Stimulated activated CD8-positive, alpha-beta memory T cell treated with anti-CD3 and anti-CD28 coated beads, Interleukin-4, amount 100 ng/mL, for 24 hours (primary cell): ENCODE measurements at places on chromosomes 16 and 17.
A peak's percentile ranks its signal among the peaks of the same experiment; 100 is the strongest.

GRCh38 chr17:42153919-42154742 lies 658 bp downstream of the RAB5C start:
- DNase-seq = no peak

- no peak for DNase-seq
These were observed 6.3 kb downstream of the VWA3A start for GRCh38 chr16:22098405-22099255.

DNA sequence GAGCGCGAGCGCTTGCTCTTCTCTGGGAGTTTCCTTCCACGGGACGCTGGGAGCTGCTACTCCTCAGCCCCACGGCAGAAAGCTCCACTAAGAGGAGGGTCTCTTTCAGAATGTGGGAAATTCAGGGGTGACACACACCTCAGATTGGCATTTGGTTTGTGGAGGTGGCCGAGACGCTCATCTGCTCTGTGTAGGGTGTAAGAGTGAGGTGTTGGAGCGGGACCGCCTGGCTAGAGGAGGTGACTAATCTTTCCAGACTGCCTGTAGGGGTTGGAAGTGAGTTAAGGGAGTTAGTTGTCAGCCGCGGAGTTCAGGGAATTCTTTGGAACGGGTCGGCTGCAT lies 735 bp downstream of the PSMD11 start:
- peak; percentile 2 for DNase-seq

- DNase-seq = no peak
These were observed 18.5 kb downstream of the C16orf82 start for GRCh38 chr16:27085182-27085581.

DNA sequence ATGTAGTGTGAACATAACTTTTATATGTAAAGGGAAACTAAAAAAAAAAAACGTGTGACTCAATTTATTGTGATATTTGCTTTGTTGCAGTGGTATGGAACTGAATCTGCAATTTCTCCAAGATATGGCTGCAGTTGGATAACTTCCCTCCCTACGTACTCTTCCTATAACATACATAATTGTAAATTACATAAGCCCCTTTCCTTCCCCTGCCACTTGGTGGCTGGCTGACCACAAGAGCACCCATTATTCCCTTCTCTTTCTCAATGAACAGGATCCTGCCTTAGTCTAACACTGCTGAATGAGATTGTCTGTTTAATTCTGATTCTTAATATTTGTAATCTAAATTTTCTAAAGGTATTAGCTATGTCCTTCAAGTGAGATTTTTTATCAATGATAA lies 27.8 kb downstream of the CCL4 start:
- DNase-seq = no peak

DNA sequence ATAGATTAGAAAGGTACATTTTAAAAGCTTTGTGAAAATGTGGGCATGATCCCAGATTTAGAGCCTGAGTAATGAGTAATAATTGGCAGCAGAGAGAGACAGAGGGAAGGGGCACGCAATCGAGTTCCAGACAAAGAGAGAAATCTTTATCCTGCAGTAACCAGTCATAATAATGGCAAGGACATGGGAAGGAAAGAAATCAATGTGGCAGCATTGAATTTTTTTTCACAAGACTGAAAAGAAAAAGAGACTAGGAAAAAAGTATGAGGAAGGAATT lies 790.8 kb upstream of the SOX9 start:
- DNase-seq = no peak

DNA sequence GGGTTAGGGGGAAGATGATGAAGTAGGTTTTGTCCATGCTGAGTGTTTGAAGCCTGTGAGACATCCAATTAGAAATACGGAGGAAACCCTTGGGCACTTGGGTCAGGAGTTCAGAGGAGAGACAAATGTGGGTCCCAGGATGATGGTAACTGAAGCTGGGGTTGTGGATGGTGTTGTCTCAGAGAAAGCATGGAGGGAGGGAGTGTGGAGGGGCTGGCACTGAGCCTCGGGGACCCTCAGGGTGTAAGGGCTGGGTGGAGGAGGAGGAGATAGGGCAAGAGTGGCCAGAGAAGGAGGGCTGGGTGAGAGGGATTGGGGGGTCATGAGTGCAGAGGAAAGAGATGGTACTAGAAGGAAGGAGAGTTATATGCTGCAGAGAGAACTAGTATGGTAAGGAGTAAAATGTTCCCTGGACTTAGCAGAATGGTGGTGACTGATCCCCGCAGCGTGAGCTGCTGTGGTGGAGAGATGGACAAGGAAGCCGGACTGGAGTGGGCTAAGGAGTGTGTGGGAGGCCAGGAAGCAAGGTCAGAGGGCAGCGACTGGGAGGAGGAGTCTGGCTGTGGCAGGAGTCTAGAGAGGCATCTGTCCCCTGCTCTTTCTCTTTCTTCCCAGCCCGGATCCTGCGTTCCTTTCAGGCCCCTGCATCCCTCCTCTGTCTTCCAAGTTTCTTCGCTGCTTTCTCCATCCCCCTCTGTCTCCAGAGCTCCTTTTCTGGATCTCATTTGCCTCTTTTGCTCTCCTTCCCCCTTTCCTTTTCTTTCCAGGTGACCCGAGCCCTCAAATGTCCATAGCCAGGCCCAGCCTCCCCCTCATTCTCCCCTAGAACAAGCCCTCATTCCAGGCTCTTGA lies 3.9 kb upstream of the COL1A1 start:
- no peak for DNase-seq

GRCh38 chr17:66920435-66920834 lies 44.1 kb upstream of the CACNG4 start:
- DNase-seq = no peak

GRCh38 chr16:11276143-11276895 lies at the start of gene PRM2:
PRM2 (minus strand) TSS chr16:11276480; CDS start chr16:11276370, 110 bp downstream.
- DNase-seq = no peak

DNA sequence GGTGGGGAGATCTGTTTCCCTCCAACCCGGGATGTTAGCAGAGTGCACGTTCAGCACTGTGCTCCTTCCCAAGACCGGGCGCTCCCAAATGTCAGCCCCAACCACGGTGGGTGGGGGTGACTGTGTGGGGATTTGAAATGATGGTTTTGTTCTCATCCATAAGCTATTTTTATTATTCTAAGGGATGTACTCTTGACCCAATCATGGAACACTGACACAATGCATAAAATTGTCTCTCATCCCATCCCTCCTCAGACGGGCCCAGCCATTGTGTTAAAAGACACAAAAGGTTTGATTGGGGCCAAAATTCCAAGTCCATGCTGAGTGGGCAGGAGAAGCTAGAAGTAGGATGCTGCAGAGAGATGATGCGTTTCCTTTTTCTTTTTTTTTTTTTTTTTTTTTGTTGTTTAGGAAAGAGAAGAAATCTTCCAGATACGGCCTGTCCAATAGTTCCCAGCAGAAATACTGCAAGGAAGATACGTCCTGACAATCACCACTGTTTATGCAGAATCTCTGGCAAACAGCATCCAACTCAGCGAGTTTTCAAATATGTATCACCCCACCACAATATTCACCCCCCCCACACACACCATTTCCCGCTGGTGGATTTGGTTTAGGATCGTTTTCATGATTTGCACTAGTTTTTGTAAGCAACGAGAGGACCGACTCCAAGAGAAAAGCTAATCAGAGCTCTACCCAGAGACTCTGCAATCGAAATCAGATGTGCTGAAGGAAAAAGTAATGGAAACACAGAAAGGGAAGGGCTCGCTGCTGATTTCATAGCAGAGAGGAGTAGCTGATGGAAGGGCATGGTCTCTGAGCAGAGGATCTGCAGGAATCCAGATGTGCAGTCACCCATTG lies 163.5 kb upstream of the DYNLRB2 start:
- DNase-seq = no peak

- no peak for DNase-seq
These were observed 1.5 kb upstream of the TOM1L1 start for GRCh38 chr17:54899201-54899600.

DNA sequence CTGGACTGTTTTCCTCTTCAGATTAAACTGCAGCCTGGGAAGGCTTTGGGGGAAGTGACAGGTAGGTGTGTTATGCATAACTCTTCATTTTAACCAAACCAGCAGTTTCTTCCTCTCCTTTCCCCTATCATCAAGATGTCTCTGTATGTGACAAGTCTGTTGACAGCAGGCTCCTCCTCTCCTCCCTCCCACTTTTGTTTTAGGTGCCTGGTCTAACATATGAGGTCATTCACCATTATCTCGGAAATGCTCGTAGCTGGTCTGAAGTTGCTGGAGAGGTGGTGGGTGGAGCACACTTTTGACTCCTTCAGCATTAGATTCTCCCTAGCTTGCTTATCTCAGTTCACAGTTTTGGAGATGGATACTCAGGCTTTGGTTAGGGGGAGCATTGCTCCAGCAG lies 571.0 kb upstream of the EEF2KMT start:
- DNase-seq = no peak

GRCh38 chr17:57665128-57665527 lies 80.0 kb downstream of the CCDC182 start:
- no peak for DNase-seq

- no peak for DNase-seq
These were observed 85.5 kb upstream of the RPL38 start for GRCh38 chr17:74117999-74118421.

DNA sequence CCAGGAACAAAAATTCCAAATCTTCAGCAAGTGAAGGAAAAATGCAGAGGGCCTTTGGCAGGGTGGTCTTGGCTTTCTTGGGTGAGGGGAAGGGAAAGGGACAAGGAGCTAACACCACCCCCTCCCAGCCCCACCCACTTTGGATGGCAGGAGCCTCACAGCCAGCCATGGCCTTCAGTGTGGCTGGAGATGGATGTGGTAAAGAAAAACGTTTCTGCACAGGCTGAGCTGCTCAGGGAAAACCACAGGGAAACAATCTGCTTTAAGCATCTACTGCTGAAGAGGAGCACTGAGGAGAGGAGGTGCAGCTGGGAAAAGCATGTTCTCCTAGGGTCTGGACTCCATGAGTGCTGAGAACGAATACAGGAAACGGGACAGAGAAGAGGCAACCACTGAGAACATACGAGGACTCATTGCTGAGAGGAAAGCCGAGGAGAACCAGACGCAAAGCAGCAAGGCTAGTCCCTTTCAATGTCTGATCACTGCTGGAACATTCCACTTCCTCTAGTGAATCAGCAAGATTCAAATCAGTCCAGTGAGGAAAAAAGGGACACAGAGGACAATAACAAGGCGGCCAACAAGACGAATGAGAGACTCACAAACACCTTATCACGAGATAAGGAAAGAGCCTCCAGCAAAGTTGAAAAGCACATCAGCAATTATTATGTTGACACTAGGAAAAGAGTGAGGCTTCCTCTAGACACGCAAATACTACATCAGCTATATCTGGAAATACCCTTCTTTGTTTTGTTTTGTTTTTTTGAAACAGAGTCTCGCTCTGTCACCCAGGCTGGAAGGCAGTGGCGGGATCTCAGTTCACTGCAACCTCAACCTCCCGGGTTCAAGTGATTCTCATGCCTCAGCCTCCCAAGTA lies 41.7 kb downstream of the ZZEF1 start:
- no peak for DNase-seq

GRCh38 chr17:20998571-20999043 lies 44.2 kb downstream of the USP22 start:
- DNase-seq = no peak

DNA sequence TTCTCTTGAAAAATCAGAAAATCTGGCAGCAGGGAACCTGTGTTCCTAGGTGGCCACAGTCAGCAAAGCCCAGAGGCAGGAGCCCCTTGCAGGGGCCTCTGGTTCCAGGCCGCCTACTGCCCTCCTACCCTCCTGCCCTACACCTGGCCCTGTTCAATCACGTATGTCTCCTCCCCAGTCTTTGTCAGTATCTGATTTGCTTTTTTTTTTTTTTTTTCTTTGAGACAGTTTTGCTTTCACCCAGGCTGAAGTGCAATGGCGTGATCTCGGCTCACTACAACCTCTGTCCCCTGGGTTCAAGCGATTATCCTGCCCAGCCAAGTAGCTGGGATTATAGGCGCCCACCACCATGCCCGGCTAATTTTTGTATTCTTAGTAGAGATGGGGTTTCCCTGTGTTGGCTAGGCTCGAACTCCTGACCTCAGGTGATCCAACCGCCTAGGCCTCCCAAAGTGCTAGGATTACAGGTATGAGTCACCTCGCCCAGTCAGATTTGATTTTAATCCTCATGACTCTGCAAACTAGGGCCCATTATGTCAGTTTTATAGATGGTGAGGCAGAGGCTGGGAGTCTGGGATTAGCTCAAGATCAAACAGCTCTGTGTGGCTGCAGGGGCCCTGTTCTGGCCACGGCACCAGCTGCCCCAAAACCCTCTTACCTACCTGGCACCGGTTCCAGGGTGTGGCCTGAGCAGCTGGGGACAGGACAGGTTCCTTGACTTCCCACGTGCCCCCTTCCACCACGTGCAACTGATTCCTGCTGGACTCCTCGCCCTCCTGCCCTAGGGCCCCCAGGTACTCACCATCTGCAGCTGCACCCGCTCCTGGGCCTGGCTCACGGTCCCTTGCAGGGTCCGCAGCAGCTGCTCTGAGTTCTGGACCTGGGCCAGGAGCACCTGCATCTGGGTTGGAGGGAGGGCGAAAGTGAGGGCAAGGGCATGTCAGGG lies 14.7 kb downstream of the RABEP2 start:
- no peak for DNase-seq

GRCh38 chr17:45414990-45415881 lies 17.4 kb downstream of the ARHGAP27 start:
- DNase-seq = no peak

DNA sequence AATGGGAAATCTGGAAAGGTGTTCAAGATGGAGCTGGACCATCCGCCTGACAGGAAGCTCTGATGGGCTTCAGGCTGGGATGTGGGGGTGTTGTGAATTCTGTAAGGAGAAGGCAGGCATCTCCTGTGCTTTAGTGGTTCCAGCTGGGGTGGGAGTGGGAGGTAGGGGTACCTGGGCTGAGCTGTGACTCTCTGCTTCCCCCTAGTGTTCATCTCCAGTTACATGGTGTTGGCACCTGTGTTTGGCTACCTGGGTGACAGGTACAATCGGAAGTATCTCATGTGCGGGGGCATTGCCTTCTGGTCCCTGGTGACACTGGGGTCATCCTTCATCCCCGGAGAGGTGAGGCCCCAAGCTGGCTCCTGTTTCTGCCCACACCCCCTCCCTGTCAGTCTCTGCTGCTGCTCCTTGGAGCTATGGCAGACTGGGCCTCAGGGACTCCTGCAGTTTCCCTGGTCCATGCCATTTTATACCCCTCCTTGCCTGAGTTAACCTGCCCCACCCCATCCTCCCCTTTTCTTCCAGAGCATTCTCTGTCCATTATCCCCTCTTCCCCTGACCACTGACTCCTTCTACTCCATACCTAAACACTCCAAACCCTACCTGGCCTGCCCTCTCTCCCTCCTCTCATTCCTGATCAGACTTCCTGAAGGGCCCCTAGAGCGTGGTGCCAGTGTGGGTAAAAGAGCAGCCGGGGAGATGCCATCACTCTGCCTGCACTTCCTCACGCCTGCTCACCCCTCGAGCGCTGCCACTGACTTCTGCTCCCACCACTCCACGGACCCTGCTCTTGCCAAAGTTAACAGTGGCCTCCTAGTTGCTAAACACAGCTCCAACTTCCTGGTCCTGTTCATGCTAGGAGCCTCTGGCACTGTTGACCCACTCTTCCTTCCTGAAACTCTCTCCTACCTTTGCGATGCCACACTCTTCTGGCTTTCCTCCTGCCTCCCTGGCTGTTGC lies 3.4 kb downstream of the SPNS1 start:
- no peak for DNase-seq

GRCh38 chr17:48384164-48384563 lies 45.9 kb downstream of the SKAP1 start:
- DNase-seq = no peak

- DNase-seq = no peak
These were observed 4.2 kb downstream of the RPS6KB1 start for GRCh38 chr17:59897090-59897489.
